ENCODE measurements at places on chromosomes 5 and 9. TPM values are rescaled to one million over a fixed set of nuclear protein-coding genes. Genes with fewer than 3 reads are reported as not detected.

- DNase-seq: peak; percentile 64
Measured at GRCh38 chr9:94554439-94555331, at the start of gene PCAT7. TSS of gene PCAT7 (plus strand) at chr9:94555083.

GRCh38 chr5:22643356-22643755, 209.8 kb downstream of the CDH12 start:
- DNase-seq: no peak

DNA sequence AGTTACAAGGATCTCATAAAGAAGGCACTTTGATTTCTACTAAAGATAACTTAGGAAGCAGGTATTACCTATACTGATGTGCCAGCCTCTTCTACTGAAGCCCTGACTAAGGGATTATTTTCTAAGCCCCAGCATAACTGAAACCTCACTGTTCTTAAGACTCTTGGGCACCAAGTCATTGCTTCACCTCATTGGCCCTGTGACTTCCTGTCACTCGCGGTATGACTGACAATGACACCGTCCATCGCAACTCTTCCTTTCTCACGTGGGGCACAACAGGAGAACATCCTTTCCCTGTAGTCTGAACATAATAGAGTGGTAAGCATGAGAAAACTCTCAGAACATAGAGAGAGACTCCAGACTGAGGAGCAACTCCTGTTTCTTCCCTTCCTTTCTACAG, 6.4 kb downstream of the OR2V2 start:
- DNase-seq: no peak

DNA sequence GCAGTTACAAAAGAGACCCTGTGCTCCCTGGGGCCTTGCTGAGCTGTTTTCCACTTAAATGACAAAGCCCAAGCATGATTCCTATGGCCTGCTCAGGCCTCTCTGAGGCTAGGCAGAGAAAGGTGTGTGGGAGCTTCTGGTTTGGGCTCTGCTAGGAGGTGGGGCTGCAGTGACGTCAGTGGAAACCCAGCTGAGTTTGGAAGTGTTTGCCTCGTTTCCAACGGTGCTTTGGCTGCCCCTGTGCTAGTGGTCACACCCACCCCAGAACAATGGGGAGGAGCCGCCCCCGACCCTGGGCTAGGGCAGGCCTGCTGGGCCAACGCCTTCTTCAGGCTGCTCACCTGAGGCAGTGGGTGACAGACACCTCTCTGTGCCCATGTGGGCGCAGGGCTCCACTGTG, 10.4 kb downstream of the ANGPTL2 start:
- DNase-seq: no peak

- no peak for DNase-seq
Measured at GRCh38 chr5:174022384-174023095, 23.0 kb upstream of the NSG2 start.

DNA sequence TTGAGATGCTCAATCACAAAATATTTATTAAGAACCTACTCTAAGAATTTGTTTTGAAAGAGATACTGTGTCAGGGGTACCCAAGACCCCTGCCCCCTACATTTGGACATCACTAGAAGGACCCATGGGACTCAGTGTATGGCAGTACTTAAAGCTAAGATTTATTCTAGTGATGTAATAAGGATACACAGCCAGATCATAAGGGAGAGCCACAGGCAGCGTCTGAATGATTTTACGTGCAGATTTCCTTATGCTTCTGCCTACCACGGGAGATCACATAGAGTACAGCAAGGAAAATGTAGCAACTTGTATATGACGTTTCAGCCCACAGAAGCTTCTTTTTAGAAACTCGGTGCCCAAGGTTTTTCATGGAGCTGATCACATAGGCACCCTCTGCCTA, 172.9 kb downstream of the DEPDC1B start:
- DNase-seq: no peak

- DNase-seq: no peak
Measured at GRCh38 chr5:157983906-157984551, 125.1 kb upstream of the CLINT1 start.

DNA sequence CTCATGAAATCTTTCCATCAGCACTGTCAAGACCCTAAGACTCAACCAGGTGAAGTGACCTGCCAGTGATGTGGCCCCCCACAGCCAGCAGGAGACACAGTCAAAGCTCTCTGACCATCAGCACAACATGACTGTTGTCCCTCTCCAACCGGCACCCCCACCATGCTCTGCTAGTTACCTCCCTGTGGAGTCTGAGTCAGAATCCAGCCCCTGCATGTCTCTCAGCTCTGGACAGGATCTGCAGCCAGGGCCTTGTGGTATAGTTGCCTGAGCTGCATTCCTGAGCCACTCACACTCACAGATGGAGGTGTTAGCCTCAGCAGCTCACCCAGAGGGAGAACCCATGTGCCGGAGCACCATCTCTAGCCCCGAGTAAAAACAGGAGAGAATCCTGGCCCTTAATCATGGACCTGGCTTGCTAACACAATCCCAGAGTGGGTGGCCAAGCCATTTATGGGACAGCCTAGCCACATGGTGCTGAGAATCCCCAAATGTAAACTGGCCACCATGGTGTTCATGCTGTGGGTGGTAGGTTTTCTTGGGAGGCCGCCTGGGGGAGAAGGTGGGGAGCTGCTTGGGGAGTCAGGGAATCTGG, 237.8 kb downstream of the PAPPA start:
- DNase-seq: no peak

DNA sequence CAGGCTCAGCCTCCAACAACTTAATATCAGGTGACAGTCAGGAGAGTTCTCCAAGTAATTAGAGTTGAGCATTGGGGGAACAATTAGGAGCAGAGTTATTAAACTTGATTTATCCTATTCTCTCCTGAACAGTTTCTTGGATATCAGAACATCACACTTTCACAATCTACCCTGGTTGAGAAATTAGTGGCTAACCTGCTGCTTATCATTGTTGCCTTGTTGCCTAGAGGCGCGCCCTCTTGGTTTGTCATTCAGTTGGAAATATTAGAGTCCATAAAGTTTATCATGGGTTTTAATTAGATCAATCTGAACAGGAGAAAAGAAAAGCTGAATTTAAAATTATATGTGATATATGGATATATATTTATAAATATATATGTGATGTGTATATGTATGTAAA, 291.1 kb downstream of the CCDC171 start:
- no peak for DNase-seq

DNA sequence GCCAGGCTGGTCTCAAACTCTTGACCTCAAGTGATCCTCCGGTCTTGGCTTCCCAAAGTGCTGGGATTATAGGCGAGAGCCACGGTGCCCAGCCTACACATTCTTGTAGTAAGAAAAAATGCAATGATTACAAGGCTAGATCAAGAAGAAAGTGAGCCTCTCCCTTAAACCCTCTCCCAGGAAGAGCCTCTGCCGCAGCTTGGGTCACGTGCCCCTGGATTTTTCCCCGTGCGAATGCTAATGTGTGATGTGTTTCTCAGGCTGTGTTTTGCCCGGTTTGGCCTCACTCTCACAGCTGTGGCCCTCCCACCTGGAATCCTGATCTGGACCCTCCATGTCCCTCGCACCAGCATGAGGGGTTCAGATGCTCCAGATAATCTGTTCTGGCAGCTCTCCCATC, 6.9 kb downstream of the PLPP7 start:
- DNase-seq: no peak

DNA sequence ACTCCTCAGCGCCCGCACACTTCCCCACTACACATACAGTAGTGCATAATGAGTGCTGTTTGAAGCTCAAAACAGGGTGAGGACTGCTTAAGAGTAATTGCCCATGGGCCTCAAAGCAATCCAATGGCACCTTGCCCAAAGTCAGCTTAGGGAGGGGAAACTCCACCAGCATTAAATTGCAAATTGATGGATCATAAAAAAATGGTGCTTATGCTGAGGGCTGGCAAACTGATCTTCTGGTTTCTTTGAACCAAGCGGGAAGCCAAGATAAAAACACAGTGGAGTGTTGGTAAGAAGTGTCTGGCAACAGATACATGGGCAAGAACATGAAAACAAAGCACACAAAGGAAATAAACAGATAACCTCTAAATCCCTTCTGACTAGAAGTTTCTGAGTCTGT, 28.0 kb downstream of the TLE1 start:
- DNase-seq: no peak

DNA sequence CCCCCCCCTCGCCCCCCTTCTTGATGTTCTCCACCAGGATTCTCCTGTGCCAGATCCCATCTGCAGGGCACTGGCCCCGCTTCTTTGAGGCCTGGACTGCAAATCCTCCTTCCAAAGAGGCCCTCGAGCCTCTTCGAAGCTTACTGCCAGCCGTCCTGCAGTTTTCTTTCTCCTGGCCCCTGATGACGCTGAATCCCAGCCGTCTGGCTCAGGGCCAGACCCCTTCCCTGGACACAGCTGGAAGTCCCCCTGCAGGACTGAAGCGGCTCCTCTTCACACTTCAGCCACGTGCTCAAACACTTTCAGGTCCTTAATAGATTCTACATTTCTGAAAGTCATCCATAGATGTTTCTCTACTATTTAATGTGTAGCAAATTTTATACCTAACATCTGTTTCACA, 121.5 kb downstream of the EHMT1 start:
- DNase-seq: no peak

DNA sequence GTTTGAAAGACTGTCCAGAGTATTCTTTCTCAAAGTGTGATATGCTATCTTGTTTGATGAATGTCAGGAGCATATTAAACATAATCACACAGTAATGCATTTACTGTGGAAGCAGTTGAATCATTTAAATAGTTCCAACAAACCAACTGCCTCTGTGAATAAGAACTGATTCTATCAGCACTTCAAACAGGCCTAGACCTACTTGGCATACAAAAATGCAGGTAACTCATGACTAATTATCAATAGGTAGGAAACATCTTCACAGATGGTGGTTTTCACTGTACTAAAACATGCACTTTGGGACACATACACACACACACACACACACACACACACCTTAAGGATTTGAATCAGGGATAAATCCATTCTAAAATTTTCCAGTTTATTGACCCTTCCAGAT, 91.2 kb upstream of the SNX2 start:
- DNase-seq: no peak

GRCh38 chr5:152953788-152954483, 536.5 kb upstream of the GRIA1 start:
- no peak for DNase-seq

DNA sequence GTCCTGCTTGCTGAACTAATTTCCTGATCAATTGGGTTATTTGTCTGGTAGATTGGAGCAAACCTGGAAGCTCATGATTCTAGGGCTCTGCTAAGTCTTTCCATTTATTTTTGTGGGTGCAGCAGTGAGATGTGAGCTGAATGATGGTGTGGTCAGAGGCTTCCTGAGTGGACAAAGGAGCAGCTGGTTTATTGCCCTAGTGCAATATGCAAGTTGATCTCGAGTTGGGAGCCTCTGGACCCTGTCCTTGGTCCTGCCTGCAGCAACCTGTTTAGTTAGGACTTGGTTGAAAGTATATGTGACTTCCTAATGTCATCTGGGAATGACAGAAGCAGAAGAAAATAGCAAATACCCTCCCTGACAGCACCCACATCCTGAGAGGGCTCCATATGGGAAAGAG, 4.2 kb upstream of the UNC5A start:
- DNase-seq: no peak

Gene ENC1
- polyA plus RNA-seq: 21.3 TPM

Gene CNTLN
- polyA plus RNA-seq: 8.5 TPM

Gene CREBRF
- polyA plus RNA-seq: 1.4 TPM

Gene EGFLAM
- polyA plus RNA-seq: not detected

Gene CDKN2AIPNL
- polyA plus RNA-seq: 48.0 TPM

Gene RICTOR
- polyA plus RNA-seq: 5.8 TPM

Gene ARL14EPL
- 0.12 TPM for polyA plus RNA-seq

Gene CDKN2B-AS1
- not detected for polyA plus RNA-seq

Gene SPINK6
- polyA plus RNA-seq: 0.79 TPM

Gene FOXD1
- polyA plus RNA-seq: 8.2 TPM

Gene ELL2
- polyA plus RNA-seq: 12.5 TPM

Gene CDC25C
- polyA plus RNA-seq: 11.2 TPM

Gene SLC35A4
- 62.1 TPM for polyA plus RNA-seq

Gene RORB
- polyA plus RNA-seq: not detected

All from A549 (cell line).